Stimulated activated CD8-positive, alpha-beta memory T cell treated with anti-CD3 and anti-CD28 coated beads, Interleukin-4, amount 100 ng/mL, for 48 hours (primary cell): ENCODE measurements at places on chromosomes 16 and 17.

DNA sequence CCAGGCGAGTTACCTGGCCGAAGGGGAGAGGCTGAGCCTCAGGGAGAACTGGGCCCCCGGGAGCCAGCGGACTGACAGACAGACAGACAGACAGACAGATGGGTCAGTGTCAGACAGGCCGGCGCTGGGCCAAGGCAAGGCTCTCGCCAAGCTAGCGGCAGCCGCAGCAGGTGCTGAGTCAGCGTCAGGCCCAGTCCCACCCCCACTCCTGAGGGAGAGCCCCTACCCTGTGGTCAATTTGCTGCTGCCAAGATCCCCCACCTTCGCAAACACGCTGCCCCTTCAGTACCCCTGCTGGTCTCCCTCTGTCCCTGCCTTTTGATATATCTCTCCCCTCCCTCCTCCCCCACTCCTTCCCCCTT, 1.5 kb downstream of the FGF11 start:
- peak; percentile 44 for DNase-seq

DNA sequence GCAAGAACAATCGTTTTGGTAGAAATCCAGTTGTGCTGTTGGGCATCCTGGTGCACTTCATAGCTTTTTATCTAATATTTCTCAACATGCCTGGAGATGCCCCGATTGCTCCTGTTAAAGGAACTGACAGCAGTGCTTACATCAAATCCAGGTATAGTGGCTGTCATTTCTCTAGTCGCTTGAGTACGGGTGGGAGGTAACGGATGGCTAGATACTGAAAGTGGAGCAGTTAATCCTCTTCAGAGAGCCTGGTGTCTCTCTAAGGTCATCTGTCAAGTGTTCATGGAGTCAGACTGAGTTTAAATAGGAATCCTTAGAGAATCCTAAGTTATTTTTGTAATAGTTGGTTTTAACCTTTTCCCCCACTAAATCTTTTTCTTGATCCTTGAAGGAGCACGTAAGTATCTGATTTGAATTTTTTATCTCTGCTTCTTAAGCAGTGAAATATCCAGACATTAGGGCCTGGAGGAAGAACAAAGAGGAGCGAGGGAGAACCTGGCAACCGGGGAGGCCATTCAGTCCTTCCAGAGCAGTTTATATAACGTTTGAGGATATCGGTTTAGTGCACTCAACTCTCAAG, 37.2 kb downstream of the MFSD11 start:
- DNase-seq: no peak

DNA sequence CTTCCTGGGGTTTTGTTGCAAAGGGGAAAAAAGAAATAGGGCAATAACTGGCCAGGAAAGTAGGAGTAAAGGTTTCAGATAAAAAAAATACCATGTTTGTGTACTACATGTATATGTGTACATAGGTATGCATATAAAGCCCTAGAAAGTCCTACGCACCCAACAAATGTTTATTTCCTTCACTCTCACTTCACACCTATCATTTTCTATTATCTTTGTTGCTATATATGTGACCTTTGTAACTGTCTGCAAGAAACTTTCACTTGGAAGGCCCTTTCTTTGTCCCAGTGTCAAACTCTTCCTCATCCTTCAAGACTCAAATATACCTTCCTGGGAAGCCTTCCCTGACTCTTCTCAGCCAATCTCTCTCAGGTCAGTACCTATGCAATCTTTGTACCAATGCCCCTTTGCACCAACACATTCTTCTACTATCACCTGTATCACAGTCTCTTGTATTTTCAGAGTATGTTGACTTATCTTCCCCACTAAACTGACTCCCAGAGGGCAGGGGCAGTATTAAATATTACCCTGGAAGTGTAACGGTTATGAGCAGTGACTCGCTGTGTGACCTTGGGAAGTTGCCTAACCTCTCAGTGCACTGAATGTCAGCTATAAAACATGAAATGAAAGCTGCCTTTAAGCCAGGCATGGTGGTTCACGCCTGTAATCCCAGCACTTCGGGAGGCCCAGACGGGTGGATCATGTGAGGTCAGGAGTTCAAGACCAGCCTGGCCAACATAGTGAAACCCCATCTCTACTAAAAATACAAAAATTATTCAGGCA, 6.5 kb downstream of the XPO6 start:
- no peak for DNase-seq

GRCh38 chr16:63241497-63242028, 1205.3 kb upstream of the CDH8 start:
- no peak for DNase-seq

GRCh38 chr17:78940708-78941107, 15.5 kb upstream of the TIMP2 start:
- DNase-seq: no peak

DNA sequence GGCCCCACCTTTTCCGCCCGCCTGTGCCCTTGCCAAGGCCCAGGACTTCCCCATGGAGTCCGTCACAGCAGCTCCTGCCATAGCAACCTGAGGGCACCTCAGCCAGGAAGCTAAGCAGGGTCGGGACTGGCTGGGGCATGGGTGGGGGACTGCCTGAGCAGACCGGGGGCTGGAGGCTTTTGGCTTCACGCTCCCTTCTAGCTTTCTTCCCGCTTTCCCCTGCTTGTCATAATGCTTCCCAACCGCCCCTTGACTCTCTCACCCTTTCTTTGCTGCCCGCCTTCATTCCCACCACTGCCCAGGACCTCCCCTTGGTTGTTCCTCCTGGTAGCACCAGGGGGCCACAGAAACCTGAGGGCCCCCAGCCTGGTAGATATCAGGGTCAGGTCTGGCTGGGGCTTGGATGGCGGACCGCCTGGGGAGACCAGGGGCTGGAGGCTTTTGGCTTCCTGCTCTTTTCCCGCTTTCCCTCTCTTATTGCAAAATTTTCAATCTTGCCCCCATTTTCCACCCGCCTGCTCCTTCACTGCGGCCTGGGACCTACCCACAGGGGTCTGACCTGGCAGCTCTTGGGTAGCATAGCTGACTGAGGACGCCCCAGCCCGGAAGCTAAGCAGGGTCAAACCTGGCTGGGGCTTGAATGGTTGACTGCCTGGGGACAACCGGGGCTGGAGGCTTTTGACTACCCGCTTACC, 2287.7 kb downstream of the TP53TG3F start:
- DNase-seq: no peak

GRCh38 chr17:33199571-33200510, 93.3 kb downstream of the ASIC2 start:
- no peak for DNase-seq

GRCh38 chr17:79117905-79118487, 43.4 kb downstream of the ENGASE start:
- no peak for DNase-seq

DNA sequence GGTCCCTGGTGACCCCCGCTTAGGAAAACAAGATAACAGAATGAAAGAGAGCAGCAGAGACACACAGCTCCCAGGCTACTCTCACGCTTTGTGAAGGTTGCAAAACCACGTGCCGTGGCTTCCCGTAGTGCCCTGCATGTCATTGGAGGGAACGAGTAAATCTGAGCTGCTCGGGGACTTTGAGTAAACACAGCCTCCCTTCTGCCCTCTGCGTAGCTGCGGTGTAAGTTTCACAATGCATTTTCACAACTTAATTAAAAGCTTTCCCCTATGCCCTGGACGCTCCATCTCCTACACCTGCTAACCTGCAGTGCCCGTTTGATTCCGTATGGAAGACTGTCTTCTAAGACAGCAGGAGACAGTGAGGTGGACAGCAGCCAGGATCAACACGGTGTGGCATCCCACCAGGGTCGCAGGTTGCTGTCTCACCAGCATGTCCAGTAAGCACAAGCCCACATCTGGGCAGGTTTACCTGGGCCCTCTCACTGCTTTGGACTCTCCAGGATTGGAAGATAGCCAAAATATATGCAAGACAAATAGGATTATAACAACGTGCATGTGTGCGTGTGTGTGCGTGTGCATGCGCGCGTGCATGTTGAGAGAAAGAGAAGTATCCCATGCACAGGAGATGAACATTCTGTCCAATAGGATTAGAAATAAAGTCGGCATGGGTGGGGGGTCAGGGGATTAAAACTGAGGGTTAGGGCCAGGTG, 116.4 kb upstream of the RCVRN start:
- no peak for DNase-seq

GRCh38 chr17:52376137-52376536, 217.6 kb upstream of the CA10 start:
- DNase-seq: no peak

DNA sequence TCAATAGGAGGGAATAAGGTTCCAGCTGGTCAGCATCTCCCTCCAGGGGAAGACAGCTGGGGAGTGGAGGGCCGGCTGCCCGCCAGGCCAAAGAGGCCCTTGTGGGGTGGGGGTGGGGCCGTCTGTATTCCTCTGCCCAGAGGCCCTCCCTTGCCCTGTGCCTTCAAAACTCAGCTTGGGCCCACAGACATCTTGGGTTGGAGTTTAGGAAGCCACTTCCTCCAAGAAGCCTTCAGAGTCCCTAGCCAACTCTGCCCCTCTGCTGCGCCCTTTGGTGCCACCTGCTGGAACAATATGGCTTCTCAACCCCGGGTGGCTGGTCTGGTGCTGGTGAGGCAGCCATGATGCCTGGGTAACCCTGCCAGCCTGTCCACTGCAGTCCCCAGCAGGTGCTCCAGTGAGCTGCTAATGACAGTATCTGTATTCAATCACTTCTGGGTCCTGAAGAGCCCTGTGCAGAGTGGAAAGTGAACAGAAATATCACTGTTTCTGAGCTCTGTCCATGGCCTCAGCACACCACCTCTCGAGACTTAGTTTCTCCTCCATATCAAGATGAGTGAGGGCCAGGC, 16.7 kb downstream of the HSD11B2 start:
- DNase-seq: peak; percentile 88

- DNase-seq: peak; percentile 24
Observed at GRCh38 chr17:69326377-69327059, 415 bp downstream of the ABCA5 start.

- no peak for DNase-seq
Observed at GRCh38 chr17:46045639-46046038, 46.6 kb downstream of the STH start.

DNA sequence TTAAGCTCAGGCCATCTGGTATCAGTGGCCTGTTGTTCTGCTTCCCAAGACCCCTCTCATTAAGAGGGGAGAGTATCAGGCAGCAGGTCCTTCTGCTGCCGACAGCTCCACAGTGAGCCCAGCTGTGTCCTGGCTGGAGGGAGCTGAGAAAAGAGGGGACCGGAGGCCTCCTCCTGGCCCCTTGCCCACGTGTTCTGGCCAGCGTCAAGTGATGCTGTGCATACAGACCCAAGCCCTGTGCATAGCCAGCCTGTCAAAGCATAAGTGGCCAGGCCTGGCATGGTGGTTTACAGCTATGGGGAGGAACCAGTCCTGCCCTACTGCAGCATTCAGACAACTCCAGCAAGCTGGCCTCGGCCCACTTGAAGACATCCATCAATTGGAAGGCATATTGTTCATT, 48.0 kb downstream of the ABCC6 start:
- no peak for DNase-seq

DNA sequence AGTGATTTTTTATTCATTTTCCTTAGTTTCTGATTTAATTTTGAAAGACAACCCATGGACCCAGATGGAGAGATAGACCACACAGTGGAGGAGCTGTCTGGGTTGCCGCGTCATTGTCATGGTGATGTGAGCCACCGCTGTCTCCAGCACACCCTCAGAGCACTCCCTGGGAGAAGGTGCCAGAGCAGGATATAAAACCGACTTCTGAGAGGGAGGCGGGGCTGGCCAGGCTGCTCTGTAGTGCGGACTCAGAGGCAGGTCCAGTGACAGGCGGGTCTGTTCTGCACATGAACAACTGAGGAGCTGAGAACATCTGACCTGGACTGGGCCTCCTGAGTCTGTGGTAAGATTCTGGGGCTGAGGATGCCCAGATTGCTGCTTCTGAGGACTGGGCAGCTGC, 216.3 kb upstream of the NLRP1 start:
- no peak for DNase-seq

DNA sequence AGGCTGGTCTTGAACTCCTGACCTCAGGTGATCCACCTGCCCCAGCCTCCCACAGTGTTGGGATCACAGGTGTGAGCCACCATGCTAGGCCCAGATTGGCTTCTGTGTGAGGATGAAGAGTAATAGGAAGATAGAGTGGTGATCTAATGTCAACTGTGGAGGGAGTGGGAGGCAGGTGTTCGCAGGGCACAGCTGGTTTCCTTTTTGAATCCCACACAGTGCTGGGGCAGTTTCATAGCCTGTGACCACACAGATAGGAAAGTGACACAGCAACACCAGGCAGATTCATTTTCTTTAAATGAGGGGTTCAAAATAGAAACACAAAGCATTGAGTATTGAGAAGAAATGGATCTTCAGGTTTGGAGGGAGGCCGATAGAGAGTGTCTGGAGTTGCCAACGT, 540.3 kb downstream of the WWOX start:
- no peak for DNase-seq

GRCh38 chr16:3065742-3066439, 451 bp downstream of the IL32 start:
- no peak for DNase-seq

DNA sequence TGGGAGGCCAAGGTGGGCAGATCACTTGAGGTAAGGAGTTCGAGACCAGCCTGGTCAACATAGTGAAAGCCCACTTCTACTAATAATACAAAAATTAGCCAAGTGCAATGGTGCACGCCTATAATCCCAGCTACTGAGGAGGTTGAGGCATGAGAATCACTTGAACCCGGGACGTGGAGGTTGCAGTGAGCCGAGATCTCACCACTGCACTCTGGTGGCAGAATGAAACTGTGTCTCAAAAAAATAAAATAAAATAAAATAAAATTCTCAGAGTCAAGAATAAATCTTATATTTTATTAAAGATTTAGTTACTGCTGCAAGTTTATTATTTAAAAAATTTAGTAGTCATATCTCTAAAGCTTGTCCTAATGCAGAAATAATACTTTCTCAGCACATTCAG, 29.7 kb downstream of the ARL4D start:
- DNase-seq: no peak

DNA sequence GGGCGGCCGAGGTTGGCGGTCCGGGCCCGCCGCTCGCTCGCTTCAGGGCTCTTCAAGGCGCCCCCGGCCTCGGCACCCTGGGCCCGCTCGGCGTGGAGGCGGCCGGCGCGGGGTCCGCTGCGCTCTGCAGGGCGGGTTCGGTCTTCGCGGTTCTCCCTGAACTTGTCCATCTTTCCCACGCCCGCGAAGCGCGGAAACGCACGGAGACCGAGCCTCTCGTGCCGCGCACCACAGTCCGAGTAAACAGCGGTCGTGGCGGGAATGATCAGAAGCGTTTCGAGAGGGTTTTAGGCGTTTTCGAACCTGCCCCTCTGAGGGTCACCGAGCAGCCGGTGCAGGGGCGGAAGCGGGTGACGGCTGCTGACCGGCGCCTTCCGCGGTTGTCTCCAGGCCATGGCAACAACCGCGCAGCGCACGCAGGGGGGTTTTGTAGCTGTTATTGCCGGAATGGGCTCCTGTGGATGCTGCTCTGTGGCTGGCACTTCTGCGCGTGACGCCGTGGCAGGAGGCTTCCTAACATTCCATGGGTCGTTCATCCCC, 414 bp downstream of the NARF start:
- DNase-seq: no peak

DNA sequence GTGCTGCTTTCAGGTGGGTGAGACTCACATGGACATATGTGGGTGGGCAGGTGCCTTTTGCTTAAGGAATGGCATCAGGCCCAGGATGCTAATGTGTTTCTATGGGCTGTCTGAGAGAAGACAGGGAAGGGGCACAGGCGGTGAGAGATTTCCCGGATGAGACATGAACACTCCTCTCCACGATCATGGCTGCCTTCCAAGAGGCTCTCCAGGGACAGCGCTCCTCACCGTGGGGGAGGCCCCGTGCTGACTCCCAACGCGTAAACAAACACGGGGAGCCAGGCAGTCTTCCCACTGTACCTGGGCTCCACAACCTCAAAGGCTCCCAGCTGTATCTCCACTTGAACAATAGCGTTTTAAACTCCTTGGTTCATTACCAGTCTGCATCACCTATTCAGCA, 42.8 kb downstream of the CDK5R1 start:
- DNase-seq: no peak
